ENCODE measurements at places on chromosomes 1 and 21. TPM values are rescaled to one million over a fixed set of nuclear protein-coding genes. Genes with fewer than 3 reads are reported as not detected.

Gene NEK2
- 10.2 TPM for total RNA-seq

Gene DNAJC16
- 19.3 TPM for total RNA-seq

Gene LRRC53
- not detected for total RNA-seq

Gene PRKAB2
- 20.7 TPM for total RNA-seq

Gene SPRR2B
- not detected for total RNA-seq

Gene ID3
- total RNA-seq = 558 TPM

Gene TSPAN2
- total RNA-seq = 15.5 TPM

Gene FGR
- 10.9 TPM for total RNA-seq

Gene DAB1
- total RNA-seq = 2.8 TPM

Gene CFHR3
- 0.23 TPM for total RNA-seq

Gene C1orf87
- 0.06 TPM for total RNA-seq

Gene HES3
- total RNA-seq = not detected

Gene CD164L2
- total RNA-seq = 0.35 TPM

Gene MNDA
- total RNA-seq = 18.7 TPM

Gene TTLL10
- 0.76 TPM for total RNA-seq

Gene TCHHL1
- not detected for total RNA-seq

Gene CELA2A
- not detected for total RNA-seq

Gene KCNA10
- not detected for total RNA-seq

Gene ELAPOR1
- 2.1 TPM for total RNA-seq

Gene HENMT1
- total RNA-seq = 6.2 TPM

Gene CD53
- 15.6 TPM for total RNA-seq

Gene IQGAP3
- total RNA-seq = 11.3 TPM

Gene OR2AK2
- not detected for total RNA-seq

Gene GPATCH3
- total RNA-seq = 15.7 TPM

Gene GNAT2
- total RNA-seq = not detected

Gene C1orf53
- 1.4 TPM for total RNA-seq

Gene S100A7A
- not detected for total RNA-seq

Gene OR2M3
- total RNA-seq = not detected

Gene PTPN22
- total RNA-seq = 1.5 TPM

Gene RGS5
- 16.3 TPM for total RNA-seq

Gene OXCT2
- total RNA-seq = 1.3 TPM

Gene C1orf116
- total RNA-seq = 13.3 TPM

Gene C1QTNF12
- total RNA-seq = 5.3 TPM

Gene DMBX1
- not detected for total RNA-seq

Gene C1QB
- total RNA-seq = 41.5 TPM

Gene FCN3
- total RNA-seq = 3.9 TPM

Gene CLCA2
- total RNA-seq = not detected

Gene STIL
- total RNA-seq = 6.6 TPM

Data from metanephros (tissue), 2 donors.